ENCODE measurements at places on chromosomes 11 and 22.
A peak's percentile ranks its signal among the peaks of the same experiment; 100 is the strongest.

DNA sequence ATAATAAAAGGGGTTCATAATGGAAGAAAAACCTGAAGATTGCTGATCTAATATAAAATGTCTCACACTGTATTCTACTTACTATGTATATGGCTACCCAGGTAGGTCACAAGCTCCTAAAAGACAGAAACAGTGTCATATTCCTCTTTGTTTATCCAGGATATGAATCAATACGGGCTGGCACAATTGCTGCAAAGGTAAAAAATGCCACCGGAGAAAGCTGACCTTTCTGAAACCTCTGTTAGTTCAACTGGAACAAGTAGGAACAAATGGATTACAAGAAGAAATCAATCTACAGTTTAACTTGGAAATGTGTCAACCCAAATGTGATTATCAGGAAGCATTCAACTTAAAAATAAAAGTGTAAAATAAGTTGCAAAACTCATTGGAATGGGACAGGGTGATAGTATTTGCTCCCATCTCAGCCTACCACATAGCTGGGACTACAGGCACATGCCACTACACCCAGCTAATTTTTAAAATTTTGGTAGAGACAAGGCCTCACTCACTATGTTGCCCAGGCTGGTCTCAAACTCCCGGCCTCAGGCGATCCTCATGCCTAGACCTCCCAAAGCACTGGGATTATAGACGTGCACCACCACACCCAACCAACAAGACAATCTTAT is 27.6 kb downstream of the SLC35F2 start:
- DNase-seq = no peak

GRCh38 chr11:62851807-62852522 is 12.6 kb upstream of the WDR74 start:
- no peak for DNase-seq

GRCh38 chr11:73397468-73398131 is 21.4 kb downstream of the RELT start:
- no peak for DNase-seq

DNA sequence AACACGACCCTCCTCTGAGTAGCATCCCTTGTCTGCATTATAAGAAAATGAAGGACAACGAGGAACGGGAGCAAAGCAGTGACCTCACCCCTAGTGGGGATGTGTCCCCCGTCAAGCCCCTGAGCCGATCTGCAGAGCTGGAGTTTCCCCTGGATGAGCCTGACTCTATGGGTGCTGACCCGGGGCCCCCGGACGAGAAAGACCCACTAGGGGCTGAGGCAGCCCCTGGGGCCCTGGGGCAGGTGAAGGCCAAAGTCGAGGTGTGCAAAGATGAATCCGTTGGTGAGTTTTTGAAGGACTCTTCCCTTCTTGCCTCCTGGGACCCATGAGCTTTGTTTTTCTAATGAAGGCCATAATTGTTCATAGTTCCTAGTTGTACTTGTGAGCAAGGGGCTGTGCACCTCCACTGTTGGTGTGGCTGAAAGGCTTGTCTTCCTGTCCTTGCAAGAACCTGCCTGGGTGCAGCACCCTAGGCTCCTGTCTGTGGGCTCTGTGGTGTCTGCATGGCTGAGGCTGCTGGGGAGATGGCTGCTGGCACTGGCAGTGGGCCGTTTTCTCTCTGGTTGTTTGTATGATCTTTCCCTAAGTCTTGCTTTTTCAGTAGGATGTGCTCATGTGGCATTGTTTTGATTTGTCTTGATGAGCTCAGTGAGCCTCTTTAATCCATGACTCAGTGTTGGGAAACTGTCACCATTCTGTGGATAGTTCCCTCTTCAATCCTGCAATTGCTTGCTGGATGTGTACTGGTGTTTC is 10.1 kb downstream of the DGCR8 start:
- DNase-seq = peak; percentile 48

DNA sequence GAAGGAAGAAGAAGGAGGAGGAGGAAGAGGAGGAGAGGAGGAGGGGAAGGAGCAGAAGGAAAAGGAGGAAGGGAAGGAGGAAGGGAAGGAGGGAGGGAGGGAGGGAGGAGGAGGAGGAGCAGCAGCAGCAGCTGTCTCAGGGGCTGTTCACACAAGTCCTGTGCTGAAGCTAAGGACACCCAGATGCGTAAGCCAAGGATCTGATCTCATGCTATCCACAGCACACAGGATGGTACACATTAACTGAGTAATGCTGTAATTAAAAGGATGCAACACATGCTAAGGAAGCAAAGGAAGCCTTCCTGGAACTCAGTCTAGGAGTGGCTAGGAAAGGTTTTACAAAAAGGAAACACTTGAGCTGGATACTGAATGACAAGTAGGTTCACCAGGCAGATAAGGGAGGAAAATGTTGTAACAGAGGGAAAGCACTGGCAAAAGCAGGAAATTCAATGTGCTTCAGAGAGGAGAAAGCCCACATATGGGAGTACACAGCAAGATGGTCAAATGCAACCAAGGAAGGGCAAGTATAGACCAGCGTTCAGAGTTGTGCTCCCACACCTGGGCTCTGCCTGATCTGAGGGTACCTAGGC is 32.0 kb downstream of the TRIM66 start:
- DNase-seq = no peak

- DNase-seq = no peak
Observed at GRCh38 chr11:57155400-57155799, 26.4 kb upstream of the LRRC55 start.

DNA sequence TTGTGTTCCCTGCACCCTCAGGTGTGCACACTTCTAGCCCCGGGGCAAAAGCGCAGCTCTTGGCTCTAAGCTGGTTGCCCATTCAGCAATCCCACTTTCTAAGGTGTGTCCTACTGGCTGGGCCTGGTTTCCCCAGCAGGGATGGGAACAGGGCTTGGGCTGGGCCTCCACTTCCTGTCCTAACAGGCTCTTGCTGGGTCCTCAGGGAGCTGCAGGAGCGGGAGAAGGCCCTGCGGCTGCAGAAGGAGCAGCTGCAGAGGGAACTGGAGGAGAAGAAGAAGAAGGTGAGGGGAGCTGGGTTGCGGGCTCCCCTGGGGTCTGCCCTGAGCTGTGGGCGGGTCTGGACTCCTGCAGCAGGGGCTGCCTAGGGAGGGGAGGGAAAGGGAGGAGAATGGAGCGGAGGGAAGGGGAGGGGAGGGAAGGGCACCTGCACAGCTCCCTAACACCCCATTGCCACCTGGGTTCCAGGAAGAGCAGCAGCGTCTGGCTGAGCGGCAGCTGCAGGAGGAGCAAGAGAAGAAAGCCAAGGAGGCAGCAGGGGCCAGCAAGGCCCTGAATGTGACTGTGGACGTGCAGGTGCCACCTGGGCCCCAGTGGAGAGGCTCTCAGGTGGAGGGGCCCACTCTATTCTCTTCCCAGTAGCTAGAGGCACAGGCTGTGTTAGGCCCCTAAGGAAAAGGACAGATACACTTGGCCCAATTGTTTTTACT is 24.6 kb downstream of the INCENP start:
- DNase-seq = no peak

GRCh38 chr11:114322934-114323333 is 26.7 kb downstream of the NNMT start:
- DNase-seq = no peak

- no peak for DNase-seq
Observed at GRCh38 chr11:101306721-101307120, 177.1 kb upstream of the PGR start.

DNA sequence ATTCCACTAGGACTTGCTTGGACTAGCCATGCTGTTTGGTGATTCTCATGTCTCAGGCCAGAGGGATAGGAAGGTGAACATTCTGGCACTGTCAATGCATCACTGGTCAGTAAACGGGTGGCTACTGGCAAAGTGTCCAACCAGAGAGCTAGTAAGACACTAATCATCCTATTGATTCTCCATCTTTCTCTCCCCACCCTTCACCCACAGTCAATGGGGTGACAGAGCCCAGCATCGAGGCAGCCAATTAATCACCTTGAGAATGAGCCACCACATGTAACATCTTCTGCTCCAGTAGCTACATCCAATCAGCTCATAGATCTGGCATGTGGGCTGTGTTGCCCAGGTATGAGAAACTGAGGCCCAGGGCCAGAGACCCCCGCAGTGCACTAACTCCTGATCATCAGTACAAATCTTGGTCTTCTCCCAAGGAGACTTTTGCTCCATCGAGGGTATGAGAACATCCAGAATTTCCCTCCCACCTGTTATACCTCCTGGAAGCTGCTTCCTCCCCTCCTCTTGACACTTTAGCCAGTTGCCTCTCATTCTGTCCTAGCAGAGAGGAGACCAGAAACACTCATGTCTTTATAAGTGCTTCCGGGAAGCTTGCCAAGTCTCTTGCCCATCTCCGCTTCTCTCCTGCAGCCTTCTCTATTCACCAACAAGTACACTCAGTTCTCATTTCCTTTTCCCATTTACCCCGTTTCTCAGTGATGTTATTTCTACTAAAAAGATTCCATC is 17.0 kb downstream of the HTR3A start:
- DNase-seq = no peak

DNA sequence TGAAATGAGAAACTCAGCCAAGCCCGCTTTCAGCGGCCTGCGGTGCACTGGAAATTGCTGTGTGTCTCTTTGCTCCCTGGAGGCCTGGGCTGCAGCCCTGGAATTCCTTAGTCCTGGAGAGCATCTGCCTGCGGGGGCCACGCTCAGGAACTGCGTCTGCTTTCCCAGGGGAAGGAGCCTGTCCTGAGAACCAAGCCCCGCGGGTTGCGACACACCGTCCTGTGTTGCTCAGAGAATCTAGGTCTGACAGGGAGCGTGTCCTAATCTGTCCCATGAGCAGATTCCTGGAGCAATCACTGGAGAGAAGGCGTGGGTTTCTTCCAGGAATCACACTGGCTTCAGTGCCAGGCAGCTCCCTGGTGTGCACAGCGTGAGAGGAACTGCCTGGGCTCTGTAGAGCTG is 708.1 kb downstream of the BRD1 start:
- DNase-seq = no peak

GRCh38 chr11:43998308-43998707 is 49.5 kb upstream of the ACCSL start:
- no peak for DNase-seq

DNA sequence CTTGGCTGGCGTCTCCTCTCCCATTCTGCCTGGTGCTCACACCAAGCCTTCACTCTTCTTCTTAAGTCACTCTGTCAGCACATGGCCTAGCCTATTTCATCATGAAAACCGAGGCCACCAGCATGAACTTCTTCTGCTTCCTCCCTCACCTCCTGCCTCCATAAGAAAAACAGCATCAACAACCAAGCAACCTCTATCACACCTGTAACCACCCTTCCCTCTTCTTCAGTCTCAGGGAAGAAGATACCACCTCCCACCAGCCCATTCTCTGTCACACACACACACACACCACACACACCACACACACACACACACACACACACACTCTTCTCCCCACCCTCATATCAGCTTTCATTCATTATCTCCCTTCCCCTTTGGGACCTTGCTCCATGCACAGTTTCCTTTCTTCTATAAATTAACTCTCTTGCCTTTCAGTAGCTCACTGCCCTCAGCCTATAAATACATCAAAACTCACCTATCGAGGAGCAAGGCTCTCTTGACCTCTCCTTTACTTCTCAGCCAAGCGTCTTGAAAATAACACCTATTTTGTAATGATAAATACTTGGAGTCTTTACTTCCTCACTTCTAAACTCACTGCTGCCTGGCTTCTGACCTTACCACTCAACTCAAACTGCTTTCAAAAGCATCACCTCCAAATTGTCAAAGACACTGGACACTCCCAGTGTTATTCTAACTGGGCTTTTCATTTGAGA is 36.6 kb downstream of the SC5D start:
- DNase-seq = no peak

DNA sequence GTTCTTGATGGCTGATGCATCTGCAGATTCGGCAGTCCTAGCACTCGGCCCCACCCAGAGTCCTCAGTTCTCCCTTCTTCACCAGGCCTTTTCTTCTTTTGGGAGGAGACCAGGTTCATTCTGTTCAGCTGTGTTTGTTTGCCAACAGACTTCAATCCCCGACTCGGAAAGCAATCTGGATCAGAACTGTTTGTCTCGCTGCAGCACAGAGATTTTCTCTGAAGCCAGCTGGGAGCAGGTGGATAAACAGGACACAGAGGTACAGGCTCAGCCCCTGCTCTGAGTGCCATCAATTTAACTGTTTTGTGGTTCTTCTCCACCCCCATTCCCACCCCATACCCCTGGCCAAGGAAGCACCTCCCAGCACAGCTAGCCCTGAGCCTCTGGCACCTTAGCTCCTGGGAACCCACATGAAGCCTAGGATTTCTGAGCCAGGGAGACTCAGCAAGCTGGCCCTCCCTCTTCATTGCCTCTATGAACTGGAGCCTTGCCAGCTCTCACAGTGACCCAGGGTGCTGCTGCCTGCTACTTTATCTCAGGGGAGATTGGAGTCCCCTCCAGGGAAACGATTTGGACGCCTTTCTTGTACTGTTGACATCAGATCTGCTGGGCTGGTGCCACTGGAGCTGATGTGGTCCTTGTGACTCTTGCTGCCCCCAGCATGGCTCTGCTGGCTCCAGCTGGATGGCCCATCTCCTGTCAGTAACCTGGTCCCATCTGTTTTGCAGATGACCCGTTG is 58.2 kb upstream of the HORMAD2 start:
- DNase-seq = no peak

GRCh38 chr22:46053563-46054090 is 76.7 kb upstream of the WNT7B start:
- DNase-seq = peak; percentile 81

DNA sequence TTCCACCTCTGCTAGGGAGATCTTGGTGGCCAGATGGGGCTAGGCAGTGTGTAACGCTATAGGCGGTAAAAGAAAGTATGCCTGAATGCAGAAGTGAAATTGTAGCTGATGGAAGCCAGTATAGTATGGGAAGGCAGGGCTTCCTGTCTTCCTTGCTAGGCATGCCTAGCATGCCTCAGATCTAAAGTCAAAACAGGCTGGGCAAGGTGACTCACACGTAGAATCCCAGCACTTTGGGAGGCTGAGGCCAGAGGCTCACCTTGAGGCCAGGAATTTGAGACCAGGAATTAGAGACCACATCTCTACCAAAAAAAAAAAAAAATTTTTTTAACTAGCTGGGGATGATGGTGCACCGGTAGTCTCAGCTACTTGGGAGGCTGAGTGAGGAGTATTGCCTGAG is 281.7 kb upstream of the MTNR1B start:
- DNase-seq = no peak

DNA sequence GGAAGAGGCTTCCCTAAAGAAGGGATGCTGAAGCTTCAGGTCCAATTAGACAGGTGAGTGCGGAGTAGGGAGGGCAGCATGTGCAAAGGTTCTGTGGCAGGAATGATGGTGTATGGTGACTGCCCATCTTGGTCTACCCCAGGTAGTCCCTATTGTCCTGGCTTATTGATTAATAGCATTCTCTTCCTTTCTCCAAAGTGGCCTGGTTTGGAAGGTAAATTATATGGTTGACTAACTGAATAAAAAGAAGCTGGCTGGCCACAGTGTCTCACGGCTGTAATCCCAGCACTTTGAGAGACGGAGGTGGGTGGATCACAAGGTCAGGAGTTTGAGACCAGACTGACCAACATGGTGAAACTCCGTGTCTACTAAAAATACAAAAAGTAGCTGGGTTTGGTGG is 230.5 kb downstream of the MIAT start:
- DNase-seq = no peak

- DNase-seq = no peak
Observed at GRCh38 chr11:23078289-23078971, 218.2 kb upstream of the CCDC179 start.

Measured in left forelimb (tissue), 1 donor.